ENCODE measurements at places on chromosomes 6 and 20.

GRCh38 chr6:133893946-133894345 lies 5.0 kb downstream of the TCF21 start:
- DNase-seq: no peak

DNA sequence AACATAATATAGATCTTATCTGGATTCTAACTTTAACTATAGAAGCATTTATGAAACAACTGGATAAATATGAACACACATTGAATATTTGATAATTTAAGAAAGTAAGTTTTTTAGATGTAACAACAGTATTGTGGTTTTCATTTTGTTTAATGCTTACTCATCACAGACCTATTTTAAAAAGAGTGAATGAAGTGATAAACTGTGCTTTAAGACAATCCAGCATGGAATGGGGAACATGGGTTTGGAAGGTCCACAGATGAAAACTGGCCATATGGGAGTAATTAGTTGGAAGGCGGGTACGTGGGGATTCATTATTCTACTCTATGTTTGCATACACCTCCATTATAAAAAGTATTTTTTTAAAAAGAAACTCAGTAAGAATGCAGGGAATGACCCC lies 21.2 kb downstream of the EPB41L2 start:
- no peak for DNase-seq

- no peak for DNase-seq
Measured at GRCh38 chr6:30615958-30616810, 859 bp downstream of the PPP1R10 start.

DNA sequence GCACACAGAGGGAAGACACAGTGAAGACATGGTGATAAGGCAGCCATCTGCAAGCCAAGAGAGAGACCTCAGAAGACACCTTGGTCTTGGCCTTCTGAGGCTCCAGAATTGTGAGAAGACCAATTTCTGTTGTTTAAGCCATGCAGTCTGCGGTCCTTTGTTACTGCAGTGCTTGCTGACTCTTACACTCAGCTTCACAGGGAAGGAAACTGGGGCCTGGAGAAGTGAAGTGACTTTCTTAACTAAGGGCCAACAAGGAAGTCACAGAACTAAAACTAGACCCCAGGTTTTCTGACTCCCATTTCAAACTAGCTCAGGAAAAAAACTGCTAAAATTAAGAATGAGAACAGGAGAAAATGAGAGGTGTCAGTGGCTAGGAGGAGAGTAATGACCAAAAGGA lies 74.3 kb downstream of the TNFRSF21 start:
- no peak for DNase-seq

GRCh38 chr6:8436966-8437365 lies 1.6 kb upstream of the SLC35B3 start:
- DNase-seq: no peak

- DNase-seq: no peak
Measured at GRCh38 chr6:97288188-97288587, 5.2 kb upstream of the MMS22L start.

- no peak for DNase-seq
Measured at GRCh38 chr6:167141667-167142432, 15.9 kb downstream of the GPR31 start.

GRCh38 chr6:170013815-170014214 lies 262.4 kb downstream of the ERMARD start:
- no peak for DNase-seq

DNA sequence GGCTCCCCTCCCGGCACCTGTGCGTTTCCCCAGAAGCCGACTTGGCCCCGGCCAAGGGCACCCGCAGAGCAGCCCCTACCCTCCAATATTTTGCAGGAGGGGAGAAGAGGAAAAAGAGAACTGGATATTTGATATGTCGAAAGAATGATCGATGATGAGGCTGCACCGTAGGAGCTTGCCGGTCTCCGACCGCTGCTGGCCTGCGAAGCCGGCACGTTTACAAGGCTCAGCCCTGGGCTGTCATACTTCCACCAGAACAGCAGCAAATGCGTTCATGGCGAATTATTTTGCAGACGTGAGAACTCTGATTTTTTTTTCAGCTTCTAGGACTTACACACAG lies 296.7 kb downstream of the TFAP2C start:
- no peak for DNase-seq

DNA sequence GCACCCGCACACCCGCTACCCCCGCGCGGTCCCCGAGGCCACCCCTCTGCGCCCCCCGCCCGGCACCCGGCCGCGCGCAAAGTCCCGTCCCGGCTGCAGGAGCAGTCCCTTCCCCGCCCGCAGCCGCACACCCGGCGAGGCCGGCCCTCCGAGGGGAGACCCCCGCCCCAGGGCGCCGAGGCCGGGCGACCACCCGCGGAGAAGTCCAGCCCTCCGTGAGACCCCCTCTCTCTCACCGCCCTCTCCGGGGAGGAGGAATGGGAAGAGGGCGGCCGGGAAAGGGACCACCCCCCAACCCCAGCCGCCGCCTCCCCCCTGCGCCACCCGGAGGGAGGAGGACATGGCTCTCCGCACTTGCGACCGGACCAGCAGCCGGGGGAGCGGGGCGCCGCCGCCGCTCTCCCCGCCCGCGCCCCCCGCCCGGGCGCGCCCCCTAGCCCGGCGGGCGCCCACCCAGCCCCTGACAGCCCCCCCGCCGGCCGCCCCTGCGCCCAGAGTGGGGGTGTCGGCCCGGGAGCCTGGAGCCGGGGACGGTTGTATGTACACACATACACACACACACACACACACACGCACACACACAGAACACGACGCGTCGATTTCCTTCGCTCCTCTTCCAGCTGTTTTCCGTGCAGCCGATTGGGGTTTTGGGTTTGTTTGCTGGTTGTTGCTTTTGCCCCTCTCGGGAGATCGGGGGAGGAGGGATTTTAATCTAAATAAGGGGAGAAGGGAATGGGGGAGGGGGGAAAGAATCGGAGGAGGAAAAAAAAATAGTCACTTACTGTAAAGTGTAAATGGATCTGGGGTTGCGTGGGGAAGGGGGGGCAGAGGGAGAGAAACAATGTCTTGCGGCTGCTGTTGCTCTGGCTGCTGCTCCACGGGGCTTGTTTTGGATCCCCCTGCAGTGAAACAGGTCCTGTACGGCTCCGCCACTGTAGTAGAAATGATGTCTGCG lies at the start of gene ATXN1:
Gene ATXN1 (minus strand): TSS at position 945 of the 955 bp plus-strand sequence.
- DNase-seq: no peak

DNA sequence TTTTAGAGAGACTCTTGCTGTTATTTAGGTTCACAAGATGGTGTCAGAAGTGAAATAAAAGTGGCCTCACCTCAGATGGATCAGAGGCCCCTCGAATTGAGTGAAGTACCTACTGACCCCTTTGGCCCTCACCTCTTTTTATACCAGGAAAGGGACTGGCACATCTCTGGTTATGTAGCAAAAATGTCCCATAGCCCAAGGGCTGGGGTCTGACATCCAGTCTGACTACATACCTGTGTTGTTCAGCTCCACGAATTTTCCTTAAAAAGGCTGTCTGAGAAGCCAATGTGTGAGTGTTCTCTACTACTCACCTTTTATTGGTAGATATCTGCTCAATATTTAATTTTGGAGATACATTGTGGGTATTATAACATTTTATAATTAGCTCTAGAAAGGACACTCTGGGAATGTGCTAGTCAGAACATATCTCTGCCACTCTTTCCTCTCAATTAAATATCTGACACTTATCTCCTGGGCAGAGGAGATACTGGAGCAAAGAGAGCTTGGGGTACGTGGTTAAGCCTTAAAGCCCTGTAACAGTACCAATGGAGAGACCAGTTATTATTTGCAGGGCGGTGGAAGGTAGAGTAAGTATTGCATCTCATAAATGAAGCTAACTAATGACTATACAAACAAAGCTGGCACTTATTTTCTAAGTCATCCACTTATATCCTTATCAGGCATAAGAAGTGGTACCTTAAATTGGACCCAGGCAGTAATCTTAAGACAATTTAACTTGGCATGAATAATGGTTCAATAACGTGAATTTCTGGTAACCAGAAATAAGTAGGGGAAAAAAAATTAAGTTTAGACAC lies 20.0 kb upstream of the IL22RA2 start:
- no peak for DNase-seq

DNA sequence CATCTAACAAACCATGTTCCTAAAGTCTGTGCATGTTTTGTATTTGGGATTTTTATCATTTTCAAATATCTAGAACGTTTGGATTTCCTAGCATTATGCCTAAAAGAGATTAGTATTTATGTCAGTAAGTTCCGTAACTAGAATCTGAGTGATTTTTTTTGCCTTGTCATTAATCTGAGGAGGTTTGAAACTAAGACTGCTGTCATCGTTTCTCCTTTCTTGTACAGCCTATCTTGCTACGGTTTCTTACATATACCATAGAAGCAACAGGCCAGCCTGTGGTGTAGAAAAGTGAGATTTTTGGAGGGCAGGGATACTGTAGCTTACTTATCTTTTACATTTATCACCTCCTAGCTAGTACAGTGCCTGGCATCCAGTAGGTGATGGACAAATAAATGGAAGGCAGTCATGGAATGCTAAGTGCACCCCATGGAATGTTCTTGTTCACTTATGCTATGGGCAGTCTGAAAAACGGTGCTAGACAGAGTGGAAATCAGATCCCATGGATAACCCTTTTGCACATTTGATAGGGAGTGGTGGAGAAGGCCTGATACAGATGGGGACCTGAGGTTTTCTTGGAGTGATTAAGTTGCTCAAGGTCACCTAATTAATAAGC lies 93.9 kb downstream of the ARID1B start:
- no peak for DNase-seq

DNA sequence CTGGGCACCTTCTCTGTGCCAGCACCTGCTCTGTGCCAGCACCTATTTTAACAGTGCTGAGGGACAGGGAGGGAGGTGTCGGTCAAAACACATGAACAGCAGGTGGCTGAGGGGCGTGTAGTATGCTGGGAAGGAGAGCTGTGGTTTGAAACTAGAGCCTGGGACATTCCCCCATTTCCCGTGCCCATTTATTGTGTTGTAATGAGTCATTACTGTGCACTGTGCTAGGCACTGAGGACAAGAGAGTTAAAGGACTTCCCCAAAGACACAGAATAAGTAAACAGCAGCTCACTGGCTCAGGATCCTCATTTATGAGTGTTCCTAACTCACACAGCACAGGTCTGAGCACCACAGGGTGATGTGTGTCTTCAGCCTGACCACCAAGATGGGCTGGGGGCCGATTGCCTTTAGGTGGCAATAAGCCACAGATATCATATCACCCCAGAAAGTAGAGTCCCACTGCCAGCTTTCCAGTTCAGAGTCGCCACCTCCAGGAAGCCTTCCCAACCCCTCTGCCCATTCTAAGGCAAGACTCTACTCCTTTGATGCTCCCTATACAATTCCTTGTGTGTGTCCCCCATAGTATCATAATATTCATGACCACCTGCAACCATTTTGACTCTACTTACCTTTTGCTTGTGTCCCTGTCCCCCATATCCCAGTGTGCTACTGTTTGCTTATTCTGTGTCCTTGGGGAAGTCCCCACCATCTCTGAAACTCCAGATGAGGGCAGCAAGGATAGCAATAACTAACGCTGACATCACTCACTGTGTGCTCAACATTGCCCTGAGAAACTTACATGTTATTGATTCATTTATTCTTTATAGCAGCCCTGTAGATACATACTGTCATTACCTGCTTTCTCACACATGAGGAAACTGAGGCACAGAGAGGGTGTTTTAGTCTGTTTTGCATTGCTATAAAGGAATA lies 87.3 kb downstream of the TOX2 start:
- no peak for DNase-seq

DNA sequence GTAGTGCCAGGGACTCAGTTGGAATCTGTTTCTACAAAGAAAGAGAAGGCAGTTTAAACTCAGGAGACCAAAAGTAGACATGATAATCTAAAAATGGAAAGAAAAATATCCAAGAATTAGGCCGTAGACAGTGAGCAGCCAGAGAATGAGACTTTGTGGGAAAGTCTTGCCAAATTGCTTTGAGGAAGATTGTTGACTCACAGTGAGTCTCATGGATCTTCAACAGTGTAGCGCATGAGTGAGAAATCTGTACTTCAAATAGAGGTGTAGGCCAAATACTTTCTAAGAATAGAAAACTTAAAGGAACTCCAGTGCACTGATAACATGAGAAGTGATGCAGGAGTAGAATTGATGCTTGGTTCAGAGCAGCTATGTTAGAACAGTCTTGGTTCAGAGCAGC lies 284.5 kb downstream of the HTR1B start:
- DNase-seq: no peak

DNA sequence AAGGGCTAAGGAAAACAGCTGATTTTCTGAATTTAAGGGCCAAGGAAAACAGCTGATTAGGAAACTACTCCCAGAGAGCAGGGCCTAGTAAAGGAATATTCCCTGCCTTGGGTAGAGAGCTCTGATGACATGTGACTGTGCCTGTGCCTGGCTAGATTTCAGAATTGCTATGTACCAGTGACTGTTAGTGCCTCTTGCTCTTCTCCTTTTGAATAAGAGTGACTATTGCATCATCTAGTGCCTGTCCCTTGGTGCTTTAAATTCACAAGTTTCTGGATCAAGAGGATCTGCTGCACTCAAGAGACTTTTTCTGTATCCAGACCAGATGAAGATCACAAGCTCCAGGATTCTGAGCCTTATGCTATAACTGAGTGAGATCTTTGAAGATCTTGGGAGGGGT lies 332.9 kb downstream of the KIF16B start:
- DNase-seq: no peak

- no peak for DNase-seq
Measured at GRCh38 chr20:63561624-63562396, 7.9 kb downstream of the FNDC11 start.

GRCh38 chr6:135323202-135323668 lies 142.1 kb downstream of the MYB start:
- no peak for DNase-seq

- no peak for DNase-seq
Measured at GRCh38 chr6:8670792-8671191, 235.4 kb upstream of the SLC35B3 start.

DNA sequence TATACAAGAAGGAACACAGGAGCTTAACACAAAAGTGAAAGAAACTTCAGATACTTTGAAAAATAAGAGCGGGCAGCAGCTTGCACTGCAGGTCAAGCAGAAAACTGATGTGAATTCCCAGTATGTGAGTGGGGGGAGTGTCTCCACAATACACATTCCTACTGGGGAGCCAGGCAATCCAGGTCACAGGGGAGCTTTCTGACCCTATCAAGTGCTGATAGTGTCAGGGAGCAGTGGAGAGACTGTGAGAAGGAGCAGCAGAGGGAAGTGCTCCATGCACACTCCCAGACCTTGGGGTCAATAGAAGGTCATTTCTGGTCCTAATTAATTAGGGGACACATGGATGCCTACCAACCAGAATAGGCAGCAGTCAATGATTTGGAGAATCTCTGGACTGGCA lies 59.4 kb downstream of the PDSS2 start:
- no peak for DNase-seq

DNA sequence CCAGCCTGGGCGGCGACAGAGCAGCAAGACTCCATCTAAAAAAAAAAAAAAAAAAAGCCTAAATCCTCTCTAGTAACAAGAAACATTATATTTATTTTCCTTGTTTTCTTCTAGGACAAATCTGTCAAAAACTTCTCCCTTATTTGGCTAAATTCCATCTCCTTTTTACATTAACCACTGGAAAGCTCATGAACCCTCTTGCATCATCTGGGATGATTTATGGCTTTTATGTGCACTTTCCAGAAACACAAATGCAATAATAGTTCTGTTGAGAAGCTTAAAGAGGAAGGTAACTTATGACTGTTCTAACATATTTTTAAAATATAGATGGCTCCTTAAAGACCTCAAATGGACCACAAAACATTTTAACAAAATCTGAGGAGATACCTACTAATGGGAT lies 526.1 kb upstream of the SPTLC3 start:
- no peak for DNase-seq

Measured in stimulated activated CD8-positive, alpha-beta memory T cell treated with anti-CD3 and anti-CD28 coated beads, Interleukin-4, amount 100 ng/mL, for 1 hour (primary cell).